Naive thymus-derived CD4-positive, alpha-beta T cell (primary cell): ENCODE measurements at places on chromosomes 6 and 20. TPM values are rescaled to one million over a fixed set of nuclear protein-coding genes. Genes with fewer than 3 reads are reported as not detected.

The SPATA2 gene
- polyA plus RNA-seq, result 2.7 TPM

The SLC22A1 gene
- polyA plus RNA-seq, result not detected

The MCHR2 gene
- polyA plus RNA-seq, result not detected

DNA sequence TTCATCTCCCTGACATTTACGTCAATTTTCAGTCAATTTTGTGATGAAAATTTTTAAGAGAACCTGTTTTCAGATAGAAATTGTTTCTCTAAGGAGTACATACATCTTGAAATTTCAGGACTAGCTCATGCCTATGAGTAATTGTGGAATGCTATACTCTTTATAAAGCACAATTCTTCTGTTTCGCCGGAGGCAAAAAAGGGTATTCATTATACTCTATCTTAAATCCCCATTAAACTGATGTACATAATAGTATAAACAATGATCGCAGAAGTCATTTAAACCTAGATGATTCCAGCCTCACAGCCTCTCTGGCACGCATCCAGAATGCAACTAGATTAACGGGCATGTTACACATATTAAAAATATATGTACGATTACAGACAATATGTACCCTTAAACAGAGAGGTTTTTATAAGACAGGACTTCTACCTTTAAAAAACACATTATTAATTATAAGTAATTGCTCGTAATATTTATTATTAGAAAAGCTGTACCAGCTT is 62.6 kb downstream of the NRSN1 start:
- DNase-seq, result no peak

DNA sequence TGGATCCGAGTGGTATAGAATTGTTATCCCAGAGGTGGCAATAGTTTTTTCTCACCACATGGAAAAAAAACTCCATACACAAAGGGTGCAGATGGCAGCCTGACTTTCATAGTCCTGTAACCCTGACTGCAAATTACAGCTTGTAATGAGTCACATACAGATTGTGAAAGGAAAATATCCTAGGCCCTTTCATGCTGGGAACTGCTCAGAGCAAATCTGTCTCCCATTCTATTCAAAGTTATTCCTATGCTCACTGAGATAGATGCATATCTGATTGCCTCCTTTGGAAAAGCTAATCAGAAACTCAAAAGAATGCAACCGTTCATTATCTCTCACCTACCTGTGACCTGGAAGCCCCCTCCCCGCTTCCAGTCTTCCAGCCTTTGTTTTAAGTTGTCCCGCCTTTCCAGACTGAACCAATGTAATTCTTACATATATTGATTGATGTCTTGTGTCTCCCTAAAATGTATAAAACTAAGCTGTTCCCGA is 108.7 kb upstream of the MAP3K4 start:
- no peak for DNase-seq

GRCh38 chr6:73980096-73980495 is 284.1 kb downstream of the CD109 start:
- DNase-seq, result no peak

DNA sequence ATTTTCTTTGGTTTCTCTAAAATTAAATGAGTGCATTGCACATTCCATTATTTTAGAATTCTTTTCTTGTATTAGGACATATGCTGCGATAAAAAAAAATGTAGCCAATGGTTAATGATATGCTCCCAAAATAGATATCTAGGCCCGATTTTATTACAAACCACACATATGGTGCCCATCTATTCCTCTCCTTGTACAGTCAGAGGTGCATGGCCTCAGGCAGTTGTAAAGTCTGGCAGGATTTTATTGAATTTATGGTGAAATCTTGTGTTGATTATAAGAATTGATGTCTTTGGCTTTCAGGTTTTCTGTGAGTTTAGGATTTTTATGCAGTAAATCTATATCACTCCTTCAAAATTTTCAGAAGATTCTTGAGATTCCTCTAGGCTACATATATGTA is 192.2 kb downstream of the RFPL4B start:
- no peak for DNase-seq

GRCh38 chr6:64141680-64142079 is 506.1 kb downstream of the PHF3 start:
- no peak for DNase-seq

DNA sequence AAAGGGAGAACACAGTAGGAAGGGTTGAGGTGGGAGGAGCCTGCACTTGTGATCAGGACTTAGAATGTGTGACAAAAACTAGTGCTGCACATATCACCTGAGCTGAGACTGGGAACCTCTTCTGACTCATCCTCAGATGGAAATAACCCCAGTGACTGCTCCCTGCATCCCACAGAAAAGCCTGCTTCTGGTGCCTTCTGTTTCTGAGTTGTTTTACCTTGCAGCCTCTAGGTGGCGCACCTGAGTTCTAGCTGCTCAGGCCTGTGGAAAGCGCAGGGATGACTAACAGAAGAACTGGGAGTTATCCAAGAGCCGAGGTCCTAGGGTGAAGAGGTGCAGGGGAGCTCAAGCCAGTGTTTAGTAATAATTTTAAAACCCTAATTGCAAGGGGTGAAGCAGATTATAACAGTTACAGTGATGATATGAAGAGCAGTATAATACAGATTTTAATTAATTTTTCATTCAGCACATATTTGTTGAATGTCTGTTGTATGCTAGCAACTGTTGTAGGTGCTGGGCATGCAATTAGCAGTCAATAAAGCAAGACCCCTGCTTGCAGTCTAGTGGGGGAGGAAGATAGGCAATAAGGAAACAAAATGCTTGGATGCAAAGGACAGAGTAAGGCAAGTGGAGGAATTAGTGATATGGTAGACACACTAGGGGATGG is 302.5 kb downstream of the DHX35 start:
- peak; percentile 3 for DNase-seq

- DNase-seq, result no peak
These were observed 787.0 kb downstream of the TFAP2A start for GRCh38 chr6:9627916-9628315.

DNA sequence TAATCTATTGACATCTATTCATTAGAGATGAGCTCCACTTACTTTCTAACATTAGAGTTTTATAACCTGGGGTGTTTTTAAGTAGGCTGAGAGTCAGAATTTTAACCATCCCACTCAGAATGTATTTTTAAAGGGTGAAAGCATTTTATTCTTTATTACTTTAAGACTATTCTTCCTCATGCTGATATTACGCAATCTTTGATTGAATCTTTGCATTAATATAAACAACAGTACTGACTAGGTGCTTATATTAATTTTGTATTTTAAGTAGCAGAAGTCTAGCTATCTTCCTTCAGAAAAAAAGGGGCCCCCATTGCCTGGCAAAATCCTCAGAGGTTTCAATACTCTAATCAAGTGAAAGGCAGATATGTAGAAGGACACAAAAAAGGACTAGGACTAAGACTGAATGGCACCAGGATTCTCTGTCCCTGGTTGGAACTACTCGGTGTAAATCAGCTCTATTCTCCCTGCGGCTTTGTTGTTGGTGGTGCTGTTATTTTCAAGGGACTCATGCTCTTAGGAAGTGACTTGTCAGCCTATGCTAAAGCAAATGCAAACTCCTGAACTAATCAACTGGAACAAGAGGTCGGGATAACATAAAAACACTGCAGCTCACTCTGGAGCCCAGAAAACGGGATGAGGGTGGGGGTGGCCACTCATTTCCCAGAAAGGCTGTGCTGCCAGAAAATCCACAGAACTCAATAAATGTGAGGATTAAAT is 1324.4 kb downstream of the GRIK2 start:
- DNase-seq, result no peak

DNA sequence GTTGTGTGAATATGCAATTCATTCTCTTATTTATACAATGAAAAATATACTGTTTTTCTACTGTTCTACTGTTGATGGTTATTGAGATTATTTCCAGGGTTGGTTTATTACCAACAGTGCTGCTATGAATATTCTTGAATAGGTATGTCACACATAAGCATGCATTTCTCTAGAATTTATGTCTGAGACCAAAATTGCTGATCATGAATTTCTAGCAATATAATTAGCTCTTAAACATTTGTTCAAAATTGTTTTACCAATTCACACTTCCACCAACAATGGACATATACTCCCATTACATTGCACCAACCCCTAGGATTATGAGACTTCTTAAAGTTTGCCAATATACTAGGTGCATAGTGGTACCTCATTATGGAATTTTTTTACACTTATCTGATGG is 164.1 kb upstream of the KCNQ5 start:
- DNase-seq, result no peak

GRCh38 chr6:12335131-12335527 is 45.0 kb downstream of the EDN1 start:
- no peak for DNase-seq
